Natural killer cell treated with Interleukin-12 subunit alpha and Interleukin-12 subunit beta and Interleukin-15 and Interleukin-18, amount 100 ng/mL, for 72 hours (primary cell): ENCODE measurements at places on chromosomes 2 and 18. TPM values are rescaled to one million over a fixed set of nuclear protein-coding genes. Genes with fewer than 3 reads are reported as not detected.

DNA sequence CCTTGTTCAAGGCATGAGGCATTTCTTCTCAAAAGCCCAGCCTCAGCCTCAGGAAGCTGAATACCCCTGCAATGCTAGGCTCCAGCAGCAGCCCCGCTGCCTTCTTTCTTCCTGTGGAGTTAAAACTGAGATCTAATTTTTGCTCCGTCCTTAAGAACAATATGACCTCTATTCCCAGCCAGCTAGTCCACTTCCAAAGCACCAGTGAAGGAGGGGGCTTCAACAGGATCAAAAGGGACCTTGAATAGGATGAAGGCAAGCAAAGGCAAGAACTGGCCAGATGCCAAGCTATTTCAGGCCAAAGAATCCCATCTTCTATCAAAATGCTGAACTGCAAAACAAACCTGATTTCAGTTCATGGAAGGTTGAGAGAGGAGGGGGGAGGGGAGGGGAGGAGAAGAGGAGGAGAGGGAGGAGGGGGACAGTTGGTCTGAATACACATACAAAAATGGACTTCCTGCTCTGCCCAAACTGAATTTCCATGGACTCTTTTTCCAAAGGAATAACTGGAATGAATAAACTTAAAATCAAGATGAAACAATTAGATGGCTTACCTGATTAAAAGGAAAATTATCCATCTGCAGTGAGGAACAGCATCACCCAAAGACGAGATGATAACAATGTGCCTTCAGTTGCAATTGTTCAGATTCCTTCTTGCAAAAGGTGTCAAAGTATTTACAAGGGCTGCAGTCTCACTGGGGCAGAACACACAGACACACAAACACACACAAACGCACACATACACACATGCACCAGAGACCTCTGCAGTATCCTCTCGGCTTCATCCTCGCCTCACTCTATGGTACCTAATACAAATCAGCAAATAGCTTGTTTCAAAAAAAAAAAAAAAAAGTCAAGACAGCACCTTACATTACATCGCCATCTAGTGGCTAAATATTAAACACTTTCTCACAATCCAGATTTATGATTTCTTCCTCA lies at the start of gene SCN1A:
TSS of gene SCN1A (minus strand) at position 804 of the 939 bp plus-strand sequence. CDS start 54,399 bp downstream, outside the sequence.
- DNase-seq, result no peak

DNA sequence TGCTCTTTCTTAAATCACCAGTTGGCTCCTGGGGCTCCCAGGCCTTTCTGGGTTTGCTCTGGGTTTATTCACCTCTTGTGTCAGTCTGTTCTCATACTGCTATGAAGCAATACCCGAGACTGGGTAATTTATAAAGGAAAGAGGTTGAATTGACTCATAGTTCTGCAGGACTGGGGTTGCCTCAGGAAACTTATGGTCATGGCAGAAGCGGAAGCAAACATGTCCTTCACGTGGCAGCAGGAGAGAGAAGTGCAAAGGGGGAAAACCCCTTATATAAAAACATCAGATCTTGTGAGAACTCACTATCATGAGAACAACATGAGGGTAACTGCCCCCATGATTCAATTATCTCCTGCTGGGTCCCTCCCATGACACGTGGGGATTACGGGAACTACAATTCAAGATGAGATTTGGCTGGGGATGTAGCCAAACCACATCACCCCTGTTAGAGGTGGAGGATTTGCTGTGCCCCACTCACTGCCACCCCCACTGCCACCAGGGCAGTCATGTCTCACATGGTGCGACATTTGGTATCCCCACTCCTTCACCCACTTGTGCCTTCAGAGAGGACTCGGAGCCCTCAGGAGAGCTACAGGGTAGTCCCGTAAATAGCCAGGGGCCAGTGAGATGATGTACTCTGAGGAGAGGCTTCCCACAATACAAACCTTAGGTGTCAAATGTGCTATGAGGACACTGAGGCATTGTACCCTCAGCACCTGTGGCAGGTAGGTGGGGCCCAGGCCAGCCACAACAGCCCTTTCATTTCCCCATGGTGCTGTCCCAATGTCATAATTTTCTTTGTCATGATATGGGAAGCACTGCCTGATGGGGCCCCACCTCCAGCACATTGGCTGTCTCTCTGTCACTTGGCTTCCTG lies 35.7 kb downstream of the CDC42EP3 start:
- peak; percentile 89 for DNase-seq

DNA sequence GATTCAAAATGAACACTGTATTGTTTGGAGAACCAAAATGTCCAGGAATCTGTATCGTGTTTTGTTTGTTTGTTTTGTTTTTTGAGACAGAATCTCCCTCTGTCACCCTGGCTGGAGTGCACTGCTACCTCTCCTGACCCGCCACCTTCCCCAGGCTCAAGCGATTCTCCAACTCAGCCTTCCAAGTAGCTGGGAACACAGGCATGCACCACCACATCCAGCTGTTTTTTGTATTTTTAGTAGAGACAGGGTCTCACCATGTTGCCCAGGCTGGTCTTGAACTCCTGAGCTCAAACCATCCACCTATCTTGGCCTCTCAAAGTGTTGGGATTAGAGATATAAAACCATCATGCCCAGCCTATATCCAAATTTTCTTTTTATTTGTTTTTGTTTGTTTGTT lies 74.6 kb downstream of the KYNU start:
- DNase-seq, result no peak

DNA sequence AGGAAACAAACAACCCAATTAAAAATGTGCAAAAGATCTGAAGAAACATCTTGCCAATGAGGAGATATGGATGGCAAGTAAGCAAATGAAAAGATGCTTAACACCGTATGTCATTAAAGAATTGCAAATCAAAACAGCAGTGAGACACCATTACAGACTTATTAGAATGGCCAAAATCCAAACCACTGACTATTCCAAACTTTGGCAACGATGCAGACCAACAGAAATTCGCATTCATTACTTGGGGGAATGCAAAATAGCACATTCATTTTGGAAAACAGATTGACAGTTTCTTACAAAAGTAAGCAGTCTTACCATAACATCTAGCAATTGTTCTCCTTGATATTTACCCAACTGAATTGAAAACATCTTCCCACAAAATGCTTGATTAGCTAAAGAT lies 1118.7 kb downstream of the SUCLG1 start:
- no peak for DNase-seq

Gene GAREM1
- not detected for total RNA-seq

Gene MAP3K19
- not detected for total RNA-seq

Gene ACVR1C
- 1.4 TPM for total RNA-seq

Gene AGFG1
- 65.9 TPM for total RNA-seq
